Stimulated activated CD4-positive, alpha-beta T cell treated with anti-CD3 and anti-CD28 coated beads, Interleukin-4, amount 100 ng/mL, for 24 hours (primary cell): ENCODE measurements at places on chromosomes 4 and X.
A peak's percentile ranks its signal among the peaks of the same experiment; 100 is the strongest.

DNA sequence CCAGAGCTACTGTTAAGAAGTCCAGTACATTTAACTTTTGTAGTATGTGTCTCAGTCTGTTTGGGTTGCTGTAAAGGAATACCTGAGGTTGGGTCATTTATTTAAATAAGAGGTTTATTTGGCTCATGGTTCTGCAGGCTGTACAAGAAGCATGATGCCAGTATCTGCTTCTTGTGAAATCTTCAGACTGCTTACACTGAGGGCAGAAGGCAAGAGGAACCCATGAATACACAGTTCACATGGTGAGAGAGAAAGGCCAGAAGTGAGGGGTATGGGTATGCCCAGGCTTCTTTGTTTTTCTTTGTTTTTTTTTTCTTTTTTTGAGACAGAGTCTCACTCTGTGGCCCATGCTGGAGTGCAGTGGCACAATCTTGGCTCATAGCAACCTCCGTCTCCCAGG is 6.0 kb upstream of the CISD2 start:
- DNase-seq: no peak

DNA sequence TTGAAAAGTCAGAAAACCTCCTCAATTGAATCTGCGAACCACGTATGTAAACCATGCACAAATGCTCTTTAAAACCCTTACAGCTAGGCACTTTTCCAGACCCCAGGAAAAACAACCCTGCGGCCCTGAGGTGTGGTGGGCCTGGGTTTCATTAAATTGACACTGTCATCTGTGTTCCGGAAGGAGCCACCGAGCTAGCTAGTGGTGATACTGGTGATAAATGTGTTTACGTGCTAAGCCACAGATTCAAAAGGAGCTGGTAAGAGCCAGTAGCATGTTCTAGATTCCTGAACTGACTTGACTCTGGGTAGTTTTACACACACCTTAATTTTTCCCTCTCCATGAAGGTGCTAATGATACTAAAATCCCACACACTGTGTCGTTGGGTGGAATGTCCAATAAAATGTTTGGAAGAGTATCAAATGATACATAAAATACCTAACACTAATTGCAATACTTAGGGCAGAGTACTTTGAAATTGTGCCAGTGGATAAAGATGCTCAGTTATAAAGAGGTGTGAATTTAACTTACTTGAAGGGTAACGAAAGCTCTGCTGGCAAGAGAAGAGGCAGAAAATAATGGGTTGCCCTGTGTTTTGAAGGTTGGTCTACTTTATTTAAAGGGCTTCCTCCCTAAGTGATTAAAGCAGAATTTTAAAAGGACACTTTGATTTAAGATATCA is 8.5 kb downstream of the SMS start:
- no peak for DNase-seq

DNA sequence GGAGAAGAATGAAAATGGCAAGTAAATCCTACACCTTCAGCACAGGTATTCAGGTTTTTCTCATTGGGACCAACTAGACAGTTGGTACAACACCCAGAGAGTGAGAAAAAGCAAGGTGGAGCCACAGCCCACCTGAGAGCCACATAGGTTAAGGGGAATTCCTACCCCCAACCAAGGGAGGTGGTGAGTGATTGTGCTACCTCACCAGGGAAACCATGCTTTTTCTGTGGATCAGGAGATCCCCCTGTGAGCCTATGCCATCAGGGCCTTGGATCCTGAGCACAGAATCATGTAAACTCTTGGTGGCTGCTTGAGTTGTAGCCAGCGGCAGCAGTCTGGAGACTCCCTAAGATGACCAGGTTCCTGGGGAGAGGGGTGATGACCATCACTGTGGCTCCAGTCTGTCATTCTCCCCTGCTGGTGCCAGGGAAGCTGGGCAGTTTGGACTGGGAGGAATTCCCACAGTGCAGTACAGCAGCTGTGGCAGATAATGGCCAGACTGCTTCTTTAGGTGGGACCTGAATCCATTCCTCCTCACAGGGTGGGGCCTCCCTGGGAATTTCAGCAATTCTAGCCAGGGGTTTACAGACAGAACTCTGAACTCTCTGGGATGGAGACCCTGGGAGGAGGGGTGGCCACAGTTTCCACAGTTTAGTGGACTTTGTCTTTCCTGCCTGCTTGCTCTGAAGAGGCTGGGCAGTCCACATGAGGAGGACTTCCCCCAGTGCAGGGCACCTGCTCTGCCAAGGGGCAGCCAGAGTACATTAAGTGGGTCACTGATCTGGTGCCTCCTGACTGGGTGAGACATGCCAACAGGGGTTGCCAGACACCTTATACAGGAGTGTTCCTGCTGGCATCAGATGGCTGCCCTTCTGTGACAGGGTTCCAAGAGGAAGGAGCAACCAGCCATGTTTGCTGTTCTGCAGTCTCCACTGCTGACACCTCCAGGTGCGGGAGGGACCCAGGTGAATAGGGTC is 43.2 kb downstream of the PARM1 start:
- DNase-seq: no peak

- no peak for DNase-seq
These were observed 889 bp downstream of the MGARP start for GRCh38 chr4:139278912-139279759.

GRCh38 chr4:85986266-85986665 is 373.6 kb downstream of the MAPK10 start:
- no peak for DNase-seq

DNA sequence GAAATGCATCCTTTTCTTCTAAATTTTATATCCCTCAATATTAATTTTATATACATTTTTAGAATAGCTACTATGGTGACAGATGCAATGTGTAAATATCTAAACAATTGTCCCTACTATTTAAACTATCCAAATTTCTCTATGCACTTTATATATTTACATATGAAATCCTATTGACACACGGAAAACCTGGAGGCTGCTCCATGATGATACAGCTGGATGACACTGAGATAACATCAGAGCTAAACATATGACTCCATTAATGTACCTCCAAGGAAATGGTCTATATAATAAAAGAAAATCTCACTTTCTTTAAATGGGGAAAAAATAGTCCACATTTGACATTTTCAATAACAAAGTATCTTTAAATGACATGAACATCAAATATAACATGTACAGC is 43.7 kb downstream of the DDX60 start:
- no peak for DNase-seq

- DNase-seq: no peak
These were observed 158.5 kb downstream of the NSUN7 start for GRCh38 chr4:40908297-40908696.

- no peak for DNase-seq
These were observed 3.5 kb downstream of the SPOCK3 start for GRCh38 chr4:167230744-167231143.

DNA sequence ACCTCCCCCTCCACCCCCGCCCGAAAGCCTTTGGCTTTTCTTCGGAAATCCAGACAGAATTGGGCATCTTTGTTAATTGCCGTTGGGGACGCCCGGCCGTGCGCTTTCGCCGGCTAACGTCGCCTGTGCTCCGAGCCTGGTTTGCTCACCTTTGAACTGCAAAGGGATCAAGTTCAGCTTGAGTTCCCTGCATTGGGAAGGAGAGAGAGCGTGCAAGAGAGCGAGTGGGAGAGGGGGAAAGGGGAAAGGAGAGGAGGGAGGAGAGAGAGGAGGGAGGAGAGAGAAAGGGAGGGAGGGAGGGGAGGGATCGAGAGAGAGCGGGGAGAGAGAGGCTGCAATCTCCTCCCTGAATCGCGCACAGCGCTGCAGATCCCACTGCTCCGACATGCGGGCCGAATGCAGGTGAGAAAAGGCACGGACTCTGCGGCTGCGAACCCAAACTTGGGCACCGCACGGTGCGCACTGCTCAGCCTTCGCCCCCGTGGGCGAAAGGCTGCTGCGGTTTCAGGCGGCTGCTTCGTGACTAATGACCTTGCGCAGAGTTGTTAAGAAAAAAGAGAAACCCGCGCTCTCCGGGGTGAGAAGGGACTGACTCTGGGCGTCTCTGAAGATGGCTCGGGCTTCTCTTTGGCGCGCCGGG is at the start of gene PCDH7:
Gene PCDH7 (plus strand): TSS at position 349 of the 640 bp plus-strand sequence. CDS start 1,054 bp downstream, outside the sequence.
- no peak for DNase-seq

- DNase-seq: peak; percentile 15
These were observed 759 bp downstream of the ZC4H2 start for GRCh38 chrX:64975491-64975890.

GRCh38 chr4:40912460-40913184 is 162.9 kb downstream of the NSUN7 start:
- DNase-seq: no peak

DNA sequence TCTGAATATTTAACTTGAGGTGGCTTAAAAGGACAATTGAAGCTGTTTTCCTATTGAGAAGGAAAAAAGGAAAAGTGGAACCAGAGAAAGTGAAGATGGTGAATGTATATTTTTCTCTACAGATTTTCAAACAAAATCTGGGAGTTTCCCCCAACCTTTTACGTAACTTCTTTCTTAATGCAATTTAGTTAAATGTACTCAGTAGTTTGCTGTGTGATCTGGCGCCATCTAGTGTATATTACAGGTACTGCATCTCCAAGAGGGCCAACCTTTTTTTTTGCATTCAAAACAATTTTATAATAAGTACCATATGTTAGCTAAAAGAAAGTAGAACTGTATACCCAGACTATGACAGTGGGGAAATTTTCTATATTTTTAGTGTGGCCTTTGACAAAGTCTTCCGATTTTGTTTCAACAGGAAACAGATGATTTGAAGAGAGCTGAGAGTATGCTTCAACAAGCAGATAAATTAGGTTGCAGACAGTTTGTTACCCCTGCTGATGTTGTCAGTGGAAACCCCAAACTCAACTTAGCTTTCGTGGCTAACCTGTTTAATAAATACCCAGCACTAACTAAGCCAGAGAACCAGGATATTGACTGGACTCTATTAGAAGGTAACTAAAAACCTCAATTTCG is 82.0 kb downstream of the PLS3 start:
- peak; percentile 12 for DNase-seq

DNA sequence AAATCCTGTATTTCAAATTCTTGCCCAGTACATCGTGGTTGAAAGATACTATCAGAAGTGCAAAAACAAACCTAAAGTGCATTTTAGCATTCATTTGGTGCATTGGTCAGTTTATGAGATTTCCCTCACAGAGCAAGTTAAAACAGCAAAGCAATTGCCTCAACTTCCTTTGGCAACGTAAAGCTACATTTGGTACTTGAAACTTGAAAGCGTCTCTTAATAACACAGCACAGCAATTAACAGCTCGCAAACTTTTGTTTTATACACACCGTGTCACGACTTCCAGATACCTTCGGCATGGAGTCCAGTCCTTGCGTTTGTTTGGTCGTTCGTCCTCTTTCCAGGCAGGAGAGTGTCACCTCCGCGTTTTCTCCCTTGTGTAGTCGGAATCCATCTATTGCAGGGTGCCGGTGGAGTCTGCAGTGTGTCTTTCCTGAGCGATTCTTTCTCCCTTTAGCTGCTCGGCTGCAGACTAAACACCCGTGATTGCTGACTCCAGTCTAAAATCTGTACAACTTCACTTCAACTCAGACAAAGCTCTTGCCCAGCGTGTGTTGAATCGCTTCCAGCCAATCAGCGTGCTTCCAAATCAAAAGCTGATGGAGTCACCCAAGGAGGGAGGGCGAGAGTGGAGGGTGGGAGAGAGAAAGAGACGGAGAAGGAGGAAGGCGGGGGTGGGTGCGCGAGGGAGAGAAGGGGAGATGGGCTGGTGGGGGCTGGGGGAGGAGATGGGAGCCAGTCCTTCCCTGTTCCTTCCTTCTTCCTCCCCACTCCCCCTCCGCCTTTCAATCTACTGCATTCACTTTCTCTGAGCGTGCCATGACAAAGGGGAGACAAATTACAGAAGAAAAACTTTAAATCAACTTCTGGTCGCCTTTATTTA is at the start of gene PCDH18:
Gene PCDH18 (minus strand): TSS at position 509 of the 883 bp plus-strand sequence. CDS start 406 bp downstream, at position 103.
- no peak for DNase-seq

DNA sequence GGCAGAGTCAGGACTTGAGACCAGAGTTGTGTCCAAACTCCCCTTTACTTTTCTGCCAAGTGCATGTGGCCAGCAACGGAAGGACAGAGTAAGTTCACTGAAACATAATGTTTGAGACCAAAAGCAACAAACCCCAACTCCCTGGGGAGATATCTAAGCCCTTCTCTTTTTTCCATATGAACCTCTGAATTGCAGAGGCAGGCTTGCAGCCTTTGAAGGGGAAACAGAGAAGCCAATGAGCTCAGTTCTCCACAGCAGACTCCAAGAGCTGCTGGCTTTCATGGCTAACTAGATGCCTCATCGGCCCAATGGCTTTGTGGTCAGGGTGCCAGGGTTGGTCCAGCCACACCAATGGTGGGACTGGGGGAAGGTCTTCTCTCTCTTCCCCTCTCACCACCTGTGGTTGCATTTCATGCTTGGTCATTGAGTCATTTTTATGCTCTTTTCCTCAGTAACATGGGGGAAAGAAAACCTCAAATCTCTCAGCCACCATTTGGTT is 34.0 kb downstream of the STARD8 start:
- DNase-seq: no peak

- DNase-seq: no peak
These were observed 96.3 kb upstream of the HPF1 start for GRCh38 chr4:169854090-169854489.

GRCh38 chr4:104971462-104971861 is 175.2 kb upstream of the TET2 start:
- DNase-seq: no peak

- no peak for DNase-seq
These were observed 111.7 kb upstream of the TAPT1 start for GRCh38 chr4:16337936-16338335.

DNA sequence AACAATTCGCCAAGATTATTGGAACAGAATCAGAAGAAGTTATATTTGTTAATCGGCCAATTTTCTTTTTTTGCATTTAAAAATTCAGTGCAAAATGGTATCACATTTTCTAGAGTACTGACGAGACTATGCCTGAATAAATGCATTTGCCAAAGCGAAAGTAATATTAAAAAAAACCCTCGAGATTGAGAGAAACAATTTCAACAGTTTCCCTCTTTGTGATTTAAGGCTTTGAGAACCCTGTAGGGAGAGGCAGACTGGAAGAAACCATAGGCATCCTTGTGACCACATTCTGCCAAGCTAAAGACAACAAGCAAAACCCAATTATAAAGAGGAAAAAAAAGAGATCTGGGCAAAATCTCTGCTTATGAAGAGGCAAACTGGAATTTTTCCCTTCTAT is 218.1 kb upstream of the GK2 start:
- no peak for DNase-seq

DNA sequence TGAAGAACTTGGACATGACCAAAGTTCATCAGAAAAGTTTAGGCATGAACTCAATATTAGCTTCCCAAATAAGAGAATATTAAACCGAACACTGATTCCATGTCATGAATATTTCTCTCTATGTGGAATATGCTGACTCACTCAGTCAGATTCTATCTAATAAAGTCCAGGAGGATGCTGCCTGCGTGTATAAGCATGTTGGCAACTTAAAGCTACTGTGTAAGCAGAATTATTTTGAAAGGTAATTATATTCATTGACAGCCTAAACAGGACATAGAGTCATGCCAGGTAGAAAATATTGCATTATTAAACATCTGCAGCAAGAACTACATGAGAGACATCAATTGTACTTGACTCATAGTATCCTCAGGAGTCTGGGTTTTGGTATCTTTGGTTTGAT is 367.9 kb upstream of the SPOCK3 start:
- DNase-seq: no peak

DNA sequence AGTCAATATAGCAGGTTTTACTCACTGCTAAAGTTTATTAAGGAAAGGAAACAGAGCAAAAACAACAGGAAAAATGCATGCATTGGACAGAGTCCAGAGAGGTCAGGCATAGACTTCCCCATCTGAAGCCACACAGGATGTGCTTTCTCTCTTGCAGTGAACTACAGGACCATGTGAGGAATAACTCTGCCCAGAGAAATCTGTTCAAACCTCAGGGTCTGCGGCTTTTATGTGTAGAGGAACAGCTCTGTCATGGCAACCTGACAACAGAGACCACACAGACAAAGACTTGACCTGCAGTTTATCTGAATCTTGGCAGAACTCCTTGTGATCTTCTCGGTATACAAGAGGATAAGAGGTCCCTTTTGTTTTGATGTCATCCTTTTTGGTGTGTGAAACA is 46.3 kb upstream of the LONRF3 start:
- DNase-seq: no peak
